ENCODE measurements at places on chromosomes 13 and 19.
A peak's percentile ranks its signal among the peaks of the same experiment; 100 is the strongest.

DNA sequence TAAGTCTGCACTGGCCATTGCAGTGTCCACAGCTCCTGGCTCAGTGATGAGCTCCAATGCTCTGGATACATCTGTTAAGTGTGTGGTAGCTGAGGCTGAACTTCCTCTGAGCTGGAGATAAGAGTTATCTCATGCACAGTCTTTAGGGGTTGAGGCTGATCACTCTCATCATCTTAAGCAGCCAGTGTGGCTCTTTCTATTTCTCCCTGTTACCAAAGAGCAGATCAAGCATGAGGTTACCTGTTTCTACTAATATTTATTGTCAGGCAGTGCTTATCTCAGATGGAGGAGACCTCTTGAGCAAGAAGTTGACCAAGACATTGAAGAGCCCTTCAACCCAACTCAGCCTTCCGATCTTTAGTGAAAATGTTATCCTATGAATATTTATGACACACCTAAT, 6.6 kb upstream of the OR10H2 start:
- no peak for DNase-seq

DNA sequence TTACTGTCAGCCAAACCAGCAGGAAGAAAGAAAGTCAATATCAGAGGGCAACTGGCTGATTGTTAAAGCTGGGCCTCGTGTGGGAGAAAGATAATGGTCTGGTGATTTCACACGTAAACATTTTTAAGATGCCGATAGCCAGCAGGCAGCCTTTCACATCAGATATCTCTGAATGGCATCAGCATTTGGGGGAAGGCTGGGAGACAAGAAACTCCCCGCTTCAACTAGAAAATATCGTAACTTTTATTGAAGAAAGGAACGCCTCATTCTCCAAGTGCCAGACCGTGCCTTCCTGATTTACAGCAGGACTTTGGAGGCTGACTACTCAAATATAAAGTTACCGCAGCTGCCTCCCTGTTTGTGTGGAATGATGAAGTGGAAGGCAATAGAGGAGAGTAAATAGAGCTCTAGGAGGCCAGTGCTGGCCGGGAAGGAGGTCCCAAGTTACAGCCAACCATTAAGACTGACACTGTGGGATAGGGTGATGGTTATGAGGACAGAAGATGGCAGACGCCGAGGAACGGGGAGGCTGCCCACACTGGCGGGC, 284.3 kb upstream of the MAB21L1 start:
- no peak for DNase-seq

- DNase-seq: no peak
Measured at GRCh38 chr13:99347911-99348451, 40.8 kb upstream of the GPR183 start.

DNA sequence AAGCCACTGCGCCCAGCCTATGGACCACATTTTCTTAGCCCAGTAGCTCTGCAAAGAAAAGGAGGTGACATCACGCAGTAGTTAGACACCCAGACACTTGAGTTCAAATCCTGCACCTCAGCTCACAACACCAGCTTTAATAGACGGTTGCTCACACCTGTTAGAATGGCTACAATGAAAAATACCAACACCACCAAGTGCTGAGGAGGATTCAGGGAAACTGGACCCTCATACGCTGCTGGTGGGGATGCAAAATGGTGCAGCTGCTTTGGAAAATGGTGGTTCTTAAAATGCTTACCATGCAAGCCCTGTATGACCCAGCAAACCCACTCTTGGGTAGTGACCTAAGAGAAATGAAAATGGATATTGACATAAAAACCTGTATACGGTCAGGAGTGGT, 11.7 kb upstream of the DOCK6 start:
- DNase-seq: no peak

- no peak for DNase-seq
Measured at GRCh38 chr19:52520013-52520412, 7.5 kb upstream of the ZNF808 start.

GRCh38 chr13:102299366-102299765, 102.5 kb downstream of the FGF14 start:
- no peak for DNase-seq

DNA sequence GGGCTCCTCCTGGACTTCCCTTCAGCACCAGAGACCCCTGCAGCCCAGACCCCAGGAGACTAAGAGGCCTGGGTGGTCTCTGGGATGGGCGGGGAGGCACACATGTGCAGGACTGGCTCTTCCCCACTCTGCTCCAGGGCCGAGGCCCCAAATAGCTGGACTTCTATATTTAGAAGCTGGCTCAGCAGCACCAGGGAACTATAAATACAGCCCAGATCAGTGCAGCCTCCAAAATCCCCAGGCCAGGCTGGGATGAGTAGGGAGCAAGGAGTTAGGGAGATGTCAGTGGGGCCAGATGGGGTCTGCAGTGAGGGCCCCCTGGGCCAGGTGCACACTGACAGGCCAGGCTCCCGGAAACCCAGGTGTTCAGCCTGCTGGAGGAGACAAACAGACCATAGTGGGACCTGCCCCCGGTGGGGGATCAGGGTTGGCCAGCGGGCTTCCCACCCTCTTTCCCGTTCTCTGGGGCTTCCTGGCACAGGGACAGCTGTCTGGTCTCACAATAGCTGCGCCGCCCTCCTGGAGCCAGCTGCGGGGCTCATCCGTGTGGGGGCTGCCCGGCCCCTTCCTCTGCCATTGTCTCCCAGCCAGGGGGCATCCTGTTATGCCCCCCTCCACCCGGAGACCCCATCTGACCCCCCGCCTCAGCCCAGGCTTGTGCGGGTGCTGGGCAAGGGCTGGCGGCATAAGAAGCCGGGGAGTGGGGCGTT, 5.5 kb upstream of the ADGRE5 start:
- DNase-seq: no peak

DNA sequence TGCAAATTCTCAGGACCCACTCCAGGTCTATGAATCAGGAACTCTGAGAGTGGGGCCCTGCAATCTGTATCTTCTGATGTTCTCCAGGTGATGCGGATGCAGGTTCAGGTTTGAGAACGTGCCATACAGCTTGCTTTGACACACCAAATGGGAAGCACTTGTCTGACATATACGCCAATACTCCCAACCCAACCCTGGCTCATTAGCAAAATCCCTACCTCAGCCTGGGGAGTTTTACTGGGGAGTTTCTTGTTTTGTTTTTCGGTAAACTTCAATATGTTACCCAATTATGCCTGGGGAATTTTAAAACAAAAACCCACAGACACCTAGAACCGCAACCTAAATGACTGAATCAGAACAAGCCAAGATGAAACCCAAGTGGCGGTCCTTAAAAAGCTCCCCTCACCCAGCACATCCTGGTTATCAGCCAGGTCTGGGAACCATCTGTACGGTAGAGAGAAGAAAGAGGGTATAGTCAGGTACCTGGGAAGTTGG, 41.2 kb downstream of the ABCC4 start:
- no peak for DNase-seq

DNA sequence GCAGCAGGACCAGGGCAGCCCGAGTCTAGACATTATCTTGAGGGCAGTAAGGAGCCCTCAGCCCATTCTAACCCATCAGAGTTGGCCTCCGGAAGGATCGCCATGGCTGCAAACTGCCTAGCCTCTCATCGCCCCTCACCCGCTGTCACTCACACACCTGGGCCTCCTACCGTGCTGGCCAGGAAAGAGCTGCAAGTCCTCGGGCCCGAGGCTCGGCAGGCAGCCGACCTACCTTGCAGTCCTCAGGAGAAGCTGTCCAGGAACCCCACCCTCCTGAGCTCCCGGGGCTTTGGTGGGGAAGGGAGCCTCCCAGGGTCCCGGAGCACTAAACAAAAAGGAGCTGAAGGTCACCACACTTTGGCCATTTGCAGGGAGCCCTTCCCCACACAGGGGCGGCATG, 46.8 kb downstream of the CCNE1 start:
- DNase-seq: no peak

- peak; percentile 80 for DNase-seq
Measured at GRCh38 chr13:39777527-39778061, 122.1 kb downstream of the COG6 start.

GRCh38 chr13:113879494-113880360, 15.9 kb upstream of the GAS6 start:
- DNase-seq: no peak

DNA sequence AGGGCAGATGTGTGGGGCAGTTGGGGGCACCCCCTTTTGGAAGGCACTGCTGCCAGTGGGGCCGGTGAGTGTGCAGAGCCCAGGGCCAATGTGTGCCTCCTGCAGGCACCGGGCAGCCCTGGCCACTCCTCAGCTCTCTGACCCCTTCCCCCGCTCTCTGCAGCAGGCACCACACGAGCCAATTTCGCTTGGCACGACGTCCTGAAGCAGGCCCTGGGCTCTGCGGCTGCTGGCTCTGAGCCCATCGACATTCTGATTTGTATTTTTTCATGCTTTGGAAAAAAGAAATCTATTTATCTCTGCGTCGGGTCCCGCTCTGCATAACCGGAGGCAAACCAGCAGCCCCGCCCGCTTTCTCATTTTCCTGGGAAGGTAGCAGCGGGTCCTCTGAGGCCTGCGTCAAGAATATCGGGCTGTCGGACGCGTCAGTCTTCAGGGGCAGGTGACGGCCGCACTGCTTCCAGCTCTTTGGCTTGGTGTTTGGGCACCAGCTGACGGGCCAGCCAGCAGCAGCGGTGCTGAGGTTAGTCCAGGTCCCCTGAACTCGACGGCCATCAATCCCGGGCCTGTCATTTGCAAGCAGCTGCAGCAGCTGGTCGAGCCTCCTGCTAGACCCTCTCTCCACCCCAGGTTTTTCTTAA, 134.3 kb downstream of the KDM4B start:
- DNase-seq: peak; percentile 75

DNA sequence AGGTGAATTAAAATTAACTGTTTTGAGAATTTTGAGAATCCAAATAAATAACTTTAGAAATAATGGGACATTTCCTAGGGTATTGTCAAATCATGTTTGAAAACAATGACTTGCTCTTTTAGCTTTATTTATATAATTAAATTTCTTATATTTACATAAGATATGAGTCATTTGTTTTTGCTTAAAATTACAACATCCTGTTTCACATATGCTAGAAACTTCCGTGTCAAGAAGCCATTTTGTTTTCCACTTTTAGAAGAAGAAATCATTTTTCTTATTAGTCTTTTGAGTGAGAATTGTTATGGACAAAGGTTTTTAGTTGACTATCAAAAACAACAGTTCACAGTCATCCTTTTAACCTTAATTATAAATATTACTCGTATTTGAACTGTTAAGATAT, 48.2 kb downstream of the DPY19L3 start:
- DNase-seq: no peak

DNA sequence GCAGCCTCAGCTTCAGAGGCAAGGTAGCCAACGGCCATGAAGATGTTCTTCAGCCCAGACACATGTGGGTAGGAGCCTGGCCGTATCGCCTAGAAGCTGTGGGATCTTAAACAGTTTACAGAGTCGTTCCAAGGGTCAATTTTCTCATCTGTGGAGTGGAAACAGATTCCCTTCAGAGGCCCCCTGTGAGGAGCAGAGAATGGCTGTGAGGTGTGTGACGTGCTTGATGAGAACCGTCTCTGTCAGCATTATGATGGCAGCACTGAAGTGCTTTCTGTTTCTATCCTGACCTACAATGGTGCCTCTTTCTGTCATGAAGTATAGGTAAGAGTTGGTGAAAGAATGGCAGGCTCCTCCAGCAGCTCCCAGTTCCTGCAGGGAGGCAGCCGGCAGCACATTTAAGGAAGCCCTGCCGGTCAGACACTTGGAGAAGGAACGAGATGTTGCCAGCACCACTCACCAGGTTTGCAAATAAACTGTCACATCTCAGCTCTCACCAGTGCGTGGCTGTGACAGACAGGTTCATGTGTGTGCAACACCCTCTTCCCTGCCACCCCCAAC, 277.3 kb downstream of the FOXO1 start:
- DNase-seq: no peak

- no peak for DNase-seq
Measured at GRCh38 chr13:101763191-101763590, 310.7 kb downstream of the ITGBL1 start.

GRCh38 chr13:101098873-101099272, 317.4 kb downstream of the NALCN start:
- no peak for DNase-seq

GRCh38 chr19:43207991-43208390, 2.6 kb upstream of the PSG4 start:
- no peak for DNase-seq

GRCh38 chr19:12843999-12844732, 5.9 kb downstream of the MAST1 start:
- no peak for DNase-seq

DNA sequence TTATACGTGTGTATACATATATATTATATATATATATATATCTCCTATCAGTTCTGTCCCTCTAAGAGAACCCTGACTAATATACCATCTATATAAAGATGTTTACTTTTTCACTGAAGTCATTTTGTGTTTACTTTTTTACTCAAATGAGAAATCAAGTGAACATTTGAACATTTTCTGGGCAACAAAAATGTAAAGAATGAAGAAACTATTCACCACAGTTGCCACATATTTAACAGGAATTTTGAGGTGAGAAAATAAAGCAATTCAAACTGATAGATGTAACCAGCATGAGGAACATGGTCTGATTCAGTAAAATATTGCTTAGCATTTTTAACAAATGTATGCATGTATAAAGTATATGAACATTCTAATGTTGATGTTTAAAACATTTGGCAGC, 299.2 kb upstream of the KLHL1 start:
- DNase-seq: no peak

DNA sequence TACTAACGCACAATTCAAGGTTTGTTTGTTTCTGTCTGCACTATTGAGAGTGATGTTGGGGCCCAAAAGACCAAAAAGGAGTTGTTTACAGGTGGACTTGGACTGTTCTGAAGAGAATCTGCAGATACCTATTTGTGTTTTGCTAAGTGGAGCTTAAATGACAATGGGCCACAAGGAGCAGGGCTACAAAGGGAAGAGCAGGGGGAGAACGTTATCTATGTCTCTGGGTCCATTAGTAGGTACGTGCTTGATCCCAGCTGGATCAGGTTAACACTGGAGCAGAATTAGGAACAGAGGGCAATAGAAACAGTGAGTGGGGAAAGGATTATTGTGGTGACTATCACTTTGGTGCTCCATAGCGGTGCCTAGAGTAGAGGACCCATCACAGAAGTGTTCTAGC, 22.5 kb downstream of the NBEA start:
- no peak for DNase-seq

- no peak for DNase-seq
Measured at GRCh38 chr13:86541461-86541860, 742.2 kb upstream of the SLITRK6 start.

GRCh38 chr19:6723738-6724137, 3.3 kb upstream of the C3 start:
- DNase-seq: no peak

- peak; percentile 3 for DNase-seq
Measured at GRCh38 chr19:53870485-53870844, 2.8 kb downstream of the MYADM start.

Measured in AG08395 (cell line).